ENCODE measurements at places on chromosomes 7 and 10. TPM values are rescaled to one million over a fixed set of nuclear protein-coding genes. Genes with fewer than 3 reads are reported as not detected.

DNA sequence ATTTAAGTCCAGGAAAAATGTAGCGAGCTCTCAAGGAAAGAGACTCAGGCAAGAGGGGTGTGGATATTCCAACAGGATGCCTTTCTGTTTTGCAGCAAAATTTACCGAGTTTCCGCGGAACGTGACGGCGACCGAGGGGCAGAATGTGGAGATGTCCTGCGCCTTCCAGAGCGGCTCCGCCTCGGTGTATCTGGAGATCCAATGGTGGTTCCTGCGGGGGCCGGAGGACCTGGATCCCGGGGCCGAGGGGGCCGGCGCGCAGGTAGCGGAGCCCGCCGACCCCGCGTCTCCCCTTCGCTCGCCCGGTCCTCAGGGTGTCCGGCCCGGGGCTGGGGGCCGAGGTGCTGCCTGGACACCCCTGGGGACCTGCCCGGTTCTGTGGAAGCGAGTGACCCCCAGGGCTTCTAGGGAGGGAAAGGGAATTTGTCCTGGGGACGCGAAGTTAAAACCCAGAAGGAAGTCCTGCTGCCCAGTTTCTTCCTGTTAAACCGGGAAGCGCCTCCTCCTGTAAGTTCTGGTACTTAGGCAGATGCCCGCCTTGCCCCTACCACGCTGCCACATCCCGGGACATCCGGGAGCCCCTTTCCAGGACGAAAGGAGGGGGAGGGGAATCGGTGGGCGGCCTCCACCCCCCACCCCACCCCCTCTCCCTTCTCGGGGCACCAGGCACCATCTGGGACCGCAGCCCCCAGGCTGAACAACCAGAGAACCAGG, 2.5 kb downstream of the VSTM2A start:
- no peaks in the 10 kb centered on the region for H3K4me1 ChIP-seq
- H3K27ac ChIP-seq: no peak overlapping the region
- no peaks in the 10 kb centered on the region for H3K36me3 ChIP-seq
- no peak for DNase-seq

GRCh38 chr7:20776214-20776911, 10.3 kb downstream of the SP8 start:
- DNase-seq: no peak
- H3K4me1 ChIP-seq: no peaks in the 10 kb centered on the region
- H3K36me3 ChIP-seq: no peaks in the 10 kb centered on the region
- no peak overlapping the region for H3K27ac ChIP-seq

- H3K27me3 ChIP-seq: peaks cover 12% of the 10 kb centered on the region
- H3K27ac ChIP-seq: no peak overlapping the region
- no peak for DNase-seq
- no peaks in the 10 kb centered on the region for H3K4me1 ChIP-seq
- no peaks in the 10 kb centered on the region for H3K36me3 ChIP-seq
Measured at GRCh38 chr10:105699504-105699903, 1058.4 kb downstream of the SORCS3 start.

DNA sequence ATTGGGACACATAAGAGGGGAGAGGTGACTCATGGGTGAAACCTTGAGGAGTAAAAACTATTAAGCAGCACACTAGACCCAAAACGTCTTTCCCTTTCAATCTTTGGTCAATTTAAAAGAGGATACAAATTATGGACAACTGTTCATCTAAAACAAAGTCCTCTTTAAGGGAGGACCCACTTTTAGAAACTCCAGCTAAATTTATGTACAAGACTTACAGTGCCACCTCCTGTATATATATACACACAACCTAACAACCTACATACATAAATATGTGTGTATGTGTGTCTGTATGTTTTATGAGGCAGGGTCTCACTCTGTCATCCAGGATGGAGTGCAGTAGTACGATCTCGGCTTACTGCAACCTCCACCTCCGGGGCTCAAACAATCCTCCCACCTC, 18.1 kb upstream of the ZC3HAV1 start:
- no peak overlapping the region for H3K4me3 ChIP-seq
- no peak for DNase-seq
- peaks cover 4% of the 10 kb centered on the region for H3K27me3 ChIP-seq
- no peak overlapping the region for H3K27ac ChIP-seq
- no peaks in the 10 kb centered on the region for H3K36me3 ChIP-seq

DNA sequence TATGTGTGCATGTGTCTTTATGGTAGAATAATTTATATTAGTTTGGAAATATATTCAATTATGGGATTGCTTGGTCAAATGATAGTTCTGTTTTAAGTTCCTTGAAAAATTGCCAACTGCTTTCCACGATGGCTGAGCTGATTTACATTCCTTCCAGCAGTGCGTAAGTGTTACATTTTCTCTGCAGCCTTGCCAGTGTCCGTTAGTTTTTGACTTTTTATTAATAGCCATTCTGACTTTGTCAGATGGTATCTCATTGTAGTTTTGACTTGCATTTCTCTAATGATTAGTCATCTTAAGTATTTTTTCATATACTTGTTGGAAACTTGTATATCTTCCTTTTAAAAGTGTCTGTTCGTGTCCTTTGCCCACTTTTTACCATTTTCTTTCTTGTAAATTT, 434.2 kb upstream of the POT1 start:
- no peak for DNase-seq
- no peaks in the 10 kb centered on the region for H3K27me3 ChIP-seq
- no peaks in the 10 kb centered on the region for H3K36me3 ChIP-seq
- peaks cover 4% of the 10 kb centered on the region for H3K4me1 ChIP-seq

DNA sequence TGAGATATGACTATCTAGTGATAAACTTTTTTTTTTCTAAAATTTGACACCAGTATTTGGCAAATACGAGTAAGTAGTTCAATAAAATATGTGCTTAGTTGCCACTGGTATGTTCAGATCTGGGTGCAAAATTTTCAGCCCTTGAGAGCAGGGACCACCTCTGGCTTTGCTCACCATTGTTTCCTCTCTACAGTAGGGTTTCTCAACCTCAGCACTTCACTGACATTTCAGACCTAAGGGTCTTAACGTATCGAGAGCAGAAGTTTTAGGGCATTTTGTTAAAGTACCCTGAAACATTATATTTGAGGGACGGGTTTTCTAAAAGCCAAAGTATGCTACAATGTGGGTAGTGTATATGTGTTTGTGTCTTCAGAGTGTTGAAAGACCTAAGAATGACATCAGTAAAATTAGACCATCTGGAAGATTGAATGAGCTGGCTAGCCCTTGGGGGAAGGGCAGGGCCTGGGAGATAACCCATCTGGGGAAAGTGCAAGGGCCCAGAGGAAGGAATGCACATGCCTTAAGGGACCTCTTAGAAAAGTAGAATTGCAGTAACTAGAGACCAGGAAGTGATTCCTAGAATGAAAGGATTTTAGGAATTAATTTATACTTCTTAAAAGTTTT, 11.8 kb downstream of the BZW2 start:
- H3K27ac ChIP-seq: no peak overlapping the region
- no peaks in the 10 kb centered on the region for H3K27me3 ChIP-seq
- peaks cover 15% of the 10 kb centered on the region for H3K36me3 ChIP-seq
- H3K4me3 ChIP-seq: no peak overlapping the region
- DNase-seq: no peak

DNA sequence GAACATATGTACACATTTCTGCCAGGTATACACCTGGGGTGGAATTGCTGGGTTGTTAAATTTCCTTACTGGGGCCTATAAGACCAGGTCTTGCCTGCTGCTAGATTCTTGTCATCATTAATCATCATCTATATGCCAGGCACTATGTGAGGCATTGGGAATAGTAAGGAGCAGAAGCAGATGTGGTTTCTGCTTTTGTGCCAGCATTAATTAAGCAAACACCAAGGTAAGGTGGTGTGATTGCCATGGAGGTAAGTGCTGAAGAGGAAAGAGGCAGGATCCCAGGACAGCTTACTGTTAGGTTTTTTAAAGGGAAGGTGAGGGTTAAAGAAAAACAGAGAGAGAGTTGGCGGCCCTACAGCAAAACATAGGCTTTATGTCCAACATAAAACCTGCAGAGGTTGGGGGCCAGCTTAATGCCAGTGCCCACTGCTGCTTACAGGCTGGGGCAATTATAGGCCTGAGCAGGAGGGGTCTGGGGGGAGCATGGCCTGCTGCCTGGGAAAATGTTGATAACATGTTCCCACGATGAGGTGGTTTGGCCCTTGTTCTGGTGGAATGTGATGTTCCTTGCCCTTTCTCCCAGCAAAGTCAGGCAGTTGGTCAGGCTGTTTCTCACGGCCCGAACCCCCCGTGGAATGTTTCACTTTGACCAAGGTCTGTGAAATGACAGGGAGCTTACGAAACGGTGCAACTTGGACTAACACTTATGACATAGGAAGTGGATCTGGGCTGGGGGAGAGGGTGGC, 93.9 kb downstream of the RBM20 start:
- no peaks in the 10 kb centered on the region for H3K27me3 ChIP-seq
- no peak for DNase-seq
- no peak overlapping the region for H3K27ac ChIP-seq
- peaks cover 16% of the 10 kb centered on the region for H3K4me1 ChIP-seq

DNA sequence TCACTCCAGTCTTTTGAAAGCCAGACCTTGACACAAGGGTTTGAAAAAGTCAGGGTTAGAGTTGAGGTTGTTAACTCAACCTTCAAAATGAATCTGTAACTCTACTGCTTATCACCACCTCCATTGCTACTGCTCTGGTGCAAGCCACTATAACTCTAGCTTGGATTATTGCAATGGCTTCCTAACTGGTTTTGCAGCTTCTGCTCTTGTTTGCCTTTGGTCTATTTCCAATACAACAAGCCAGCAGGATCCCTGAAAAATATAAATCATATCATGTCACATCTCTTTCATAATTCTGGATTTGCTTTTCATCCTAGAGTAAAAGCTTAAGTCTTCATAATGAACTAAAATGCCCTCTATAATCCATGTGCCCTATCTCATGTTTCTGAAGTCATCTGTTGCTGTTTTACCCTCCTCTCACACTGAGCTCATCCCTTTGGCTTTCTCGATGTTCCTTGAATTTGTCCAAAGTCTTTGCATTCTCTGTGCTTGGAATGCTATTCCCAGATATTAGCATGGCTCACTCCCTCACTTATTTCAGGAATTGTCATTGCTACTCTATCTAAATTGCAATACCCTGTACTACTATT, 10.9 kb downstream of the TAS2R60 start:
- no peaks in the 10 kb centered on the region for H3K4me1 ChIP-seq
- H3K27me3 ChIP-seq: peaks cover 5% of the 10 kb centered on the region
- no peak for DNase-seq
- no peak overlapping the region for H3K4me3 ChIP-seq
- no peak overlapping the region for H3K27ac ChIP-seq

GRCh38 chr10:70142555-70142954, 3.9 kb downstream of the TYSND1 start:
- no peaks in the 10 kb centered on the region for H3K27me3 ChIP-seq
- H3K4me1 ChIP-seq: peaks cover 4% of the 10 kb centered on the region
- DNase-seq: no peak
- no peak overlapping the region for H3K4me3 ChIP-seq
- H3K27ac ChIP-seq: no peak overlapping the region
- H3K36me3 ChIP-seq: no peaks in the 10 kb centered on the region

DNA sequence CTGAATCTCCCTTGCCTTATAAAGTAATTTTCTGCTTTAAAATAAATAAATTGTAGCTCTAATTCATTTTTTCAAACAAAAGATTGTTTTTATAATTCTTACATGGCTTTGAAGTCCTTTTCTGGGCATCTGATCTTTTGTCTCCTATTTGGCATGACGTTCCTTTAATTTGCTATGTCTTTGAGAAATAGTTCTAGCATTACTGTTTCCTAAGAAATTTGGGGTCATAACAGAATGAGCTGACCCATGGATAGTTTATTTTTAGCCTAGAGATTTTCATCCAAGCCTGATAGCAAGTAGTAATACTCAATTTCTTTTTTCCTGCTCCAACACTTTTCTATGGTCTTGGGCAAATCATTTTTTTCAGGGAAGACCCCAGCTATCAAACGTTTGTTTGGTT, 31.4 kb downstream of the CCDC71L start:
- no peak for DNase-seq
- H3K36me3 ChIP-seq: no peaks in the 10 kb centered on the region
- H3K4me1 ChIP-seq: no peaks in the 10 kb centered on the region
- no peak overlapping the region for H3K4me3 ChIP-seq
- H3K27me3 ChIP-seq: no peaks in the 10 kb centered on the region
- no peak overlapping the region for H3K27ac ChIP-seq

DNA sequence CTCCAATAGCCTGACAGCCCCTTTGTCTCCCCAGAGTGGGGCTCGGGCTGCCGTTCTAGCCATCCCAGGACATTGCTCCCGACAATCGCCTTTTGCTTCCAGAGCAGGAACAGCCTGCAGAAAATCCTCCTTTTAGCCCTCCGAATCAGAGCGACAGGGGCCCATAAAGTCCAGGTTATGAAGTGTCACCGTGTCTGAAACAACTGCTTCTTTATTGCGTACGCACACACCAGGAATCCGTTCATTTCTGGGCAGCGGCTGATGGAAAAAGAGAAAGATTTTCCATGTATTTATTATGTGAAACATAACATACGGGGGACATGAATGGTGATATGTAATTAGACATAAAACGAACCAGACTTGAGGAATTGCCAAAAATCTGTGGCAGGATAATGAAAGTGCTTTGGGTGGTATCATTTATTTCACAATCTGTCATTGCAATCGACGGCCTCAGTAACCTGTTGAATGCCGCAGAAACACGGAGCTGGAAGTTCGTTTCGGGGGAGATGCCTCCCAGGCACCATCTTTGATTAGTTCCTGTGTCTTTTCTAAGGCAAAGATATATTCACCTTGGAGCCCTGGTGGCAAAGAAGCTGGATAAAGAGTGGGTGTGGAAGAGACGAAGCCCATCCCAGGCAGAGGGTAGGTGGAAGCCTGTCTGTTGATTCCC, 48.1 kb downstream of the FAM241B start:
- DNase-seq: no peak
- no peaks in the 10 kb centered on the region for H3K36me3 ChIP-seq
- no peak overlapping the region for H3K27ac ChIP-seq
- H3K4me3 ChIP-seq: no peak overlapping the region
- H3K4me1 ChIP-seq: no peaks in the 10 kb centered on the region
- no peaks in the 10 kb centered on the region for H3K27me3 ChIP-seq

DNA sequence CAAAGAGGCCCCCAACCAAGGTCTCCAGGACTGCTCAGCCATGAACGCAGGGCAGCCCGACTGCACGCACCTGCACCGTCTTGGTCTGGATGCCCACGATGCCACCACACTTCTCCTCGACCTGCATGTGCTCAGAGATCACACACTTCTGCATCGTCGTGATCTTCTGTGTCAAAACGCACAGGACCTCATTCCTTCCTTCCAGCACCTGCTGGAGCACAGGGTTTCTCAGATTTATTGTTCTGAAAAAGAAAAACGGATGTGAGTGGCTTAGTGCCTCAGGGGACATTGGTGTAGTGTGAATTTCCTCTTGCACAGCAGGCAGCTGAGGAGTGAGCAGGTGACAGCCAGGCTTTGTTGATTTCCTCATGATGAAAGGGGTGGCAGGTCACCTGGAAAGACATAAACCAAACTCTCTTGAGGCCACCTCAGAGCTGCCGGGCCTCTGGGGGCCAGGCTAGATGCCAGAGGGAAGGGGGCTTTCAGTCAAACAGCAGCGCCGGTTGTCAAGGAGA, 38.2 kb downstream of the GSDME start:
- H3K4me3 ChIP-seq: no peak overlapping the region
- H3K4me1 ChIP-seq: no peaks in the 10 kb centered on the region
- peaks cover 2% of the 10 kb centered on the region for H3K36me3 ChIP-seq
- no peak overlapping the region for H3K27ac ChIP-seq
- no peaks in the 10 kb centered on the region for H3K27me3 ChIP-seq

The ALKBH4 gene
- total RNA-seq: 16.2 TPM

The ARHGEF35 gene
- total RNA-seq: not detected

The FAM25A gene
- not detected for total RNA-seq

The CC2D2B gene
- total RNA-seq: not detected

The UNCX gene
- total RNA-seq: 0.30 TPM

The GPR15LG gene
- total RNA-seq: not detected

The SKIDA1 gene
- 1.8 TPM for total RNA-seq

The SNCG gene
- 38.1 TPM for total RNA-seq

The TMEM196 gene
- total RNA-seq: not detected

The CYP3A7 gene
- not detected for total RNA-seq

The HOXA2 gene
- total RNA-seq: 4.2 TPM

The PIK3CG gene
- total RNA-seq: not detected

The TEX36 gene
- not detected for total RNA-seq

Measured in SJCRH30 (cell line).